ENCODE measurements at places on chromosomes 7 and 10. TPM values are rescaled to one million over a fixed set of nuclear protein-coding genes. Genes with fewer than 3 reads are reported as not detected.
A peak's percentile ranks its signal among the peaks of the same experiment; 100 is the strongest.

Gene CDK5
- total RNA-seq: 17.4 TPM

GRCh38 chr7:18396953-18397352, 98.6 kb upstream of the HDAC9 start:
- H3K4me1 ChIP-seq: peaks cover 3% of the 10 kb centered on the region
- H3K4me3 ChIP-seq: no peak overlapping the region
- H3K27ac ChIP-seq: no peak overlapping the region
- no peaks in the 10 kb centered on the region for H3K27me3 ChIP-seq
- no peak for DNase-seq
- no peaks in the 10 kb centered on the region for H3K36me3 ChIP-seq

Gene MSMB
- total RNA-seq: 2.2 TPM

DNA sequence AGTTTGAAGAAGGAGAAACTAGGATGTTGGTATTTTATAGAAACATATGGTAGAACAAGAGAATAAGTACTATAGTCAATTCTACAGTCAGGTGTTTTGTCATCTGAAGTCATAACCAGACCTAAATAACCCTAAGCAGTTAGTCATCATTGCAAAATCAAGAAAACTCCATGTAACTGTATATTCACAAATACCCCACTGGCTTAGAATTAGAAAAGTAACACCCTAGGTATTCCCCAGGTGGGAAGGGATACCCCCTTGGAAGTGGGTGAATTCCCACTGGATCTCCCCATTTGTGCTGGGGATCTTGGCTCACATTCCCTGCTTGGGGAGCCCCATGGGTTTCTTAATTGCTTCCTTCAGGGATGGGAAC, 45.9 kb upstream of the ITGB8 start:
- no peaks in the 10 kb centered on the region for H3K27me3 ChIP-seq
- DNase-seq: no peak
- H3K4me1 ChIP-seq: peaks cover 9% of the 10 kb centered on the region
- H3K4me3 ChIP-seq: no peak overlapping the region
- H3K27ac ChIP-seq: no peak overlapping the region
- no peaks in the 10 kb centered on the region for H3K36me3 ChIP-seq

Gene MOGAT3
- 6.3 TPM for total RNA-seq

DNA sequence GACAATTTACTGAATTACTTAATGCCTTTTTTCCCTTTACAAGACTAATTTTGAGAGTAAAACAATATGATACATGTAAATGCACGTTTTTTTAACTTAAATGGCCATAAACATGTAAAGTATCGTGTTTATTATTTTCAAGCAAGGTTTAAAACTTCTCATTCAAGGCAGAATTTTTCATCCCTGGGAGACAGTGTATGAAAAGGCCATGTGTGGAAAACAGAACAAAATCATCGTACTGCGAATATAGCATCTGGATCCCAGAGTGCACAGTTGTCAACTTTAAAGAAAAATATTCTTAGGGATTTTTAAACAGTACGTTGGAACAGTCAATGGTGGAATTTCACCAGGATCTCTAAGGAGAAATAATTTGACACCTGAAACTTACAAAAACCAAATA, 1.1 kb upstream of the RAB11FIP2 start:
- no peak overlapping the region for H3K27ac ChIP-seq
- no peak overlapping the region for H3K4me3 ChIP-seq
- H3K27me3 ChIP-seq: no peaks in the 10 kb centered on the region
- peaks cover 12% of the 10 kb centered on the region for H3K4me1 ChIP-seq

DNA sequence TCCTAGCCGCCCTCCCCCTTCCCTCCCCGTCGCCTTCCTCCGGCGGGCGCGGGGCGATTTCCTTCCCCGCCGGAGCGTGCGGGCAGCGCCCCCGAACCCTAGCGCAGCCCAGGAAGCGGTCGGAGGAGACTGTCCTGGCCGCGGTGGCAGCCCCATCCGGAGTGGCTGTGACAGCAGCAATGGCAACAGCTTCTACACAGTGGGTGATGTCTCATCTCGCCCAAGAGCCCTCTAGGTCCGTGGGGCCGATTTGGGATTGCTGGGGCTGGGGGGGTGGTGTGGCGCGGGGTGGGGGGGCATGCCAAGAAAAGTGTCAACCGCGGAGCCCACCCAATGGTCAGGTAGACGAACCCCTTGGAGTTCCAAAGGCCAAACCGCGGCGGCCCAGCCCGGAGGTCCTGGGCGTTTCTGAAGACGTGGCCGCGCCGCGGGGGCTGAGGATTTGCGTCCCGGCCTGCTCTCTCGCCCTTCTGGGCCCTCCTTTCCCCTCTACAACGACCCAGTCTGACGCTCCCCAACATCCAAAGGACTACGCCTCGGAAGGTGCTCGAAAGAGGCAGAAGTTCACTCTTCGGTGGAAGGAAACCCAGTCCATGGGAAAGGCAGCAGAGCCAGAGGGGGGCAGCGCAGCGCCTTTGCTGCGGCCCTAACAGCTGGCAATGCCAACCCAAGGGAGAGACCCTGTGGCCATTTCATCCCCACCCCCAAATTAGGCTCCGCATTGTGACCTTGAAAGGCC, 603 bp upstream of the TWIST1 start:
- peak overlapping the region; percentile 91 for H3K27ac ChIP-seq
- peaks cover 71% of the 10 kb centered on the region for H3K27me3 ChIP-seq
- H3K4me3 ChIP-seq: peak overlapping the region; percentile 38
- DNase-seq: no peak
- H3K4me1 ChIP-seq: no peaks in the 10 kb centered on the region

DNA sequence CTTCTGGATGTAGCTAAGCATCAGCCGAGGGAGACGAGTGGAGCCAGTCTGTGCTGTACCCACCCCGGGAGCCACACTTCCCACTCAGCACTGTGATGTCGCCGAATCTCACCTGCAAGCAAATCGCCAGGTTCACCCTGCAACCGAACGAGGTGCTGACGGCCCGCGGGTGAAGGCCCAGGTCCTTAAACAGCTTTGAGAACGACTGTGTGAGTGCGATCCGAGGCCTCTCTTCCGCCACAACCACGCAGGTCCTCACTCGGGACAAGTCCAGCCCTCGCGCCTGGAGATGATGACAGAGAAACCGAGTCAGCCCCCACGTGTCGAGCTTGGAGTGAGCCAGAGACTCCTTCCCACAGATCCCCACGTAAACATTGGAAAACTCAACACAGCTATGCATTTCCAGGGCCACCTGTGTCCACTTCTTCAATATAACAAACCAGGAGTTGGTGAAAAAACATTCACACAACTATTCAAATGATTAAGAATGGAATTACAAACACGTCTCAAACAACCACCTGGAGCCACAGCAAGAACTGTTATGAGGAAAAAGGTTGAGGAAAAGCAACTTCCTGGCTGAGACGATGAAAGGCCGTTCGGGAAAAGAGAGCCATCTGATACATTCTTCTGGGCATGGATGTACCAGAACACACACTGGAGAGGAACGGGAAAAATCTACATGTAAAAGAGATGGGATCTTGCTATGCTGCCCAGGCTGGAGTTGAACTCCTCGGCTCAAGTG, 191.8 kb downstream of the ZMYND11 start:
- no peaks in the 10 kb centered on the region for H3K36me3 ChIP-seq
- H3K27me3 ChIP-seq: no peaks in the 10 kb centered on the region
- no peak overlapping the region for H3K4me3 ChIP-seq
- DNase-seq: no peak
- peak overlapping the region; percentile 34 for H3K27ac ChIP-seq
- H3K4me1 ChIP-seq: peaks cover 9% of the 10 kb centered on the region

DNA sequence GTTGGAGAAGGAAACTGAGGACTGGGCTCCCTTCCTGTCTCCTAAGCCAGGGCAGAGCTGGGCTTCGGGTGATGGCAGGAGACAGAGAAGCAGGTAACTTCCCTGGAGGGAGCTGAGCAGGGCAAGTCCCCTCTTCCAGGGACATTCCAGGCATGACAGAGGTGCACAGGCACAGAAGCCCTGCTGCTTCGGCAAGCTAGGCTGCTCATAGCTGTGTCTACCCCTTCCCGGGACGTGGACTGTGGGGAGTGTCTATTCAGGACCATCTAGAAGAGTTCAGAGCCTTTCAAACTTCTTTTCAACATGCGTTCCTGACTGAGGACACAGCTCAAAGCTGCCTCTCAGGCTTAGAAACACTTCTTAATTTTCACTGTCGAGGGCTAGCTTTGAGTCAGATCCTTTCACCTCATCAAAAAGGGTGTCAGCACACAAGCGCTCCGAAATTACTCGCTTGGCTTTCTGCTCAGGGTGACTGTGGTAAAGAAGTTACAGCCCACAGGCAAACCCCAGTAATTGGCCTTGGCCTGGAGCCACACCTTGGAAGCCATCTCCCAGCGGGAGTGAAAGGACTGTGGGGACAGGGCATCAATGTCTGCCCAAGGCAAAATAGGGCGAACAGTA, 63.7 kb upstream of the STEAP1B start:
- peaks cover 32% of the 10 kb centered on the region for H3K4me1 ChIP-seq
- H3K4me3 ChIP-seq: no peak overlapping the region
- H3K27me3 ChIP-seq: no peaks in the 10 kb centered on the region

DNA sequence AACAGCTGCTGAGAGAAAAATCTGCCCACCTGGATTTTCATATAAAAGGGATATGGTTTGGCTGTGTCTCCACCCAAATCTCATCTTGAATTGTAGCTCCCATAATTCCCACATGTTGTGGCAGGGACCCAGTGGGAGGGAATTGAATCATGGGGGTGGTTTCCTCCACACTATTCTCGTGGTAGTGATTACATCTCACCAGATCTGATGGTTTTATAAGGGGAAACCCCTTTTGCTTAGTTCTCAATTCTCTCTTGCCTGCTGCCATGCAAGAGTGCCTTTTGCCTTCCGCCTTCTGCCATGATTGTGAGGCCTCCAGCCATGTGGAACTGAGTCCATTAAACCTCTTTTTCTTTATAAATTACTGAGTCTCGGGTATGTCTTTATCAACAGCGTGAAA, 20.8 kb upstream of the MKI67 start:
- no peak overlapping the region for H3K27ac ChIP-seq
- peaks cover 4% of the 10 kb centered on the region for H3K27me3 ChIP-seq
- H3K4me3 ChIP-seq: no peak overlapping the region
- H3K4me1 ChIP-seq: no peaks in the 10 kb centered on the region

Gene FAM221A
- 17.5 TPM for total RNA-seq

GRCh38 chr10:125008689-125009638, 67.0 kb downstream of the ZRANB1 start:
- no peak overlapping the region for H3K4me3 ChIP-seq
- H3K27ac ChIP-seq: peak overlapping the region; percentile 88
- no peak for DNase-seq
- no peaks in the 10 kb centered on the region for H3K36me3 ChIP-seq

Gene PTF1A
- not detected for total RNA-seq

- no peaks in the 10 kb centered on the region for H3K27me3 ChIP-seq
- no peak overlapping the region for H3K4me3 ChIP-seq
- H3K27ac ChIP-seq: peak overlapping the region; percentile 26
- H3K4me1 ChIP-seq: no peaks in the 10 kb centered on the region
These were observed 374.8 kb upstream of the KIAA1217 start for GRCh38 chr10:23834091-23834490.

DNA sequence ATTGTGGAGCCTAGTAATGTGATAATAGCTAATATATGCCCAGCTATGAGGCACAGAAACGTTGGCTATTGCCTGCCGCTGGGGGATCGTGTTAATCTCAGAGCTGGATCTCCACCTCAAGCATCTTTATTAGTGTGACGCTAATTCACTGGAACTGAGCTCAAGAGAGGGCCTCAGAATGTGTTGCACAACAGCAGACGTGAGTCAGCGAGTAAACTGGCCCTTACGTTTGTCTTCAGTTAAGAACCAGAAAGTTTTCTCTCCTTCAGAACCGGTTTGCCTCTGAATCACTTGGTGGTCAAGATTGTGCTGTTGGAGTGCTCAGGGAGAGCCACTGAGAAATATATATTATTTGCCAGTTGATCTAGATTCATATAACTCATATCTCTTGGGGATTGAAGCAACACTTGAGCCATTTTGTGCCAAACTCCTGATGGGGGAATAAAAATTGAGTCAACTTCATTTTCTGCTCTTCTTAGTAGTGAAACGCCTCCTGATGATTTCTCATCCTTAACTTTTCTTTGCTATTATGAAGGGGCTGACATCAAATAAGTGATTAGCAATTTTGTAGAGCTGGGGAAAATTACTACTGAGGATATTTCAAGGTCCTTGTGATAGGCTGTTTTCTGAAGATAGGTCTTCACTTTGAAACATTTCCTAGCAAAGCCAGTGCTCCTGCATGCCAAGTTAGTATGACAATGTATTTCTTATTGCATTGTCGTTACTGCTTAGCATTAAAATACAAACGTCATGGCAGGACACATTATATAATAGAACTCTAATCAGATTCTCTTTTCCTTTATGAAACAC, 22.3 kb downstream of the BZW2 start:
- peaks cover 18% of the 10 kb centered on the region for H3K4me1 ChIP-seq
- H3K27ac ChIP-seq: peak overlapping the region; percentile 93
- H3K36me3 ChIP-seq: no peaks in the 10 kb centered on the region
- no peaks in the 10 kb centered on the region for H3K27me3 ChIP-seq
- H3K4me3 ChIP-seq: no peak overlapping the region

DNA sequence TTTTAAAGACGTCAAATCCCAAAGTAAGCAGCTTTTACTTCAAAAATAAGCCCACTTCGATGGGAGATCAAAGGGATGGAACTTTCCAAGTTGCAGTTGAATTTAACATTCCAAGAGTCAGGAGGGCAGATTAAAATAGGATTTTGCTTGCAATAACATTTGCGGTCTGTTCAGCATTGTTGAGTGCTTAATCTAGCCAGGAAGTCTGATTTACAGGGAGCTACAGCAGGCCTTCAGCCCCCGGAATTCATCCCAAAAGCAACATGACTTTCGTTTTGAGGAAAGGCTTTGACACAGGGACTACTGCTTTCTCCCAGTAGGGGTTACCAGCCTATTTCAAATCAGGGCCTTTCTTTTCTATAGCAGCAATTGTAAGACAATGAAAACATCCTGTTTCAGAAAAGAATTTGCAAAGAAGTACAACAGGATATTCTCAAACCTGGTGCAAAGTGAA, 279.6 kb upstream of the PITRM1 start:
- peaks cover 9% of the 10 kb centered on the region for H3K4me1 ChIP-seq
- peak; percentile 49 for DNase-seq
- no peaks in the 10 kb centered on the region for H3K27me3 ChIP-seq
- no peaks in the 10 kb centered on the region for H3K36me3 ChIP-seq
- no peak overlapping the region for H3K4me3 ChIP-seq

DNA sequence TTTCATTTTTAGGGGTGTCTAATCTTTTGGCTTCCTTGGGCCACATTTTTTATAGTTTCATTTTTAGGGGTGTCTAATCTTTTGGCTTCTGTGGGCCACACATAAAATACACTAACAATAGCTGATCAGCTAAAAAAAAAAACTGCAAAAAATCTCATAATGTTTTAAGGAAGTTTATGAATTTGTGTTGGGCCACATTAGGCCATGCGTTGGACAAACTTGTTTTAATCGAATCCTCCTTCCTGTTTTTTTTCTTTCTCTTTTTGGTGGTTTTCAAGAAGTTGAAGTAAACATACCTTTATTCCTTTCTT, 37.4 kb downstream of the ZNRF2 start:
- no peak for DNase-seq
- H3K27ac ChIP-seq: peak overlapping the region; percentile 50
- no peaks in the 10 kb centered on the region for H3K27me3 ChIP-seq

DNA sequence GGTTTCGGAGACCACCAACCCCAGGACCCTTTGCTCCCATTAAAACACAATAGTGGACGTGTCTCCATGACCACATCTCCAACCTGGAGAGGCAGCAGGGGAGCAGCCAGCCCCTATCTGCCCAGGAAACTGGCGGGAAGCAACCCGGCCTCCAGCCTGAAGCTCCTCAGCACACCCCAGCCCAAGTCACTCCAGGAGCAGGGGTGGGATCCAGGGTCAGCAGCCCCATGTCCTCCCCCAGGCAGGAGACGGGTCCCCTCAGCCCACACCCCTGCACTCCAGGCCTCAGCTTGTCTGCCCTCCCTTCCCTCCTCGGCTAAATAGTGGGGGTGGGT, 601 bp downstream of the ADAM8 start:
- no peak overlapping the region for H3K27ac ChIP-seq
- H3K4me3 ChIP-seq: no peak overlapping the region
- peaks cover 13% of the 10 kb centered on the region for H3K27me3 ChIP-seq
- DNase-seq: no peak
- H3K4me1 ChIP-seq: peaks cover 42% of the 10 kb centered on the region
- no peaks in the 10 kb centered on the region for H3K36me3 ChIP-seq

Gene SYCE1
- not detected for total RNA-seq

All from hepatocyte (in vitro differentiated cells).